ENCODE measurements at places on chromosomes 12 and 14. TPM values are rescaled to one million over a fixed set of nuclear protein-coding genes. Genes with fewer than 3 reads are reported as not detected.

GRCh38 chr12:49279706-49280159, 14.9 kb downstream of the TUBA1C start:
- no peak for DNase-seq

DNA sequence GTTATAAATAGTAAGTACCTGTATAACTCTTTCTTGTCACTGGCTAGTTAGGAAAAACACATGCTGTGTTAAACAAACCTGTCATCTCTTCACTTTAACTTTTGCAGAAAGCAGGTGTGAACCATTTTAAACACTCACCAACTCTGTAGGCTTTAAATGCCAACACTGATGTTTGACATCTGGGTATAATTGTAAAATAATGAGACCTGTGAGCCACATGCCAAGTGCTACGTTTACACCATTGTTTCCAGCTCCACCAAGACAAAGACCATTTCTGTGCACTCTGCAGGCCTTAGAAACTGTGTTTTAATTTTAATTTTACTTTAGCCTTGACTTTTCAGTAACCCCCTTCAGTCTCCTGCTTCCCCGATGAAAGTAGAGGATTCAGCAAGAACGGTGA, 11.0 kb downstream of the TPH2 start:
- no peak for DNase-seq

- no peak for DNase-seq
Measured at GRCh38 chr12:5856692-5857091, 88.4 kb downstream of the ANO2 start.

GRCh38 chr12:69239922-69240630, 707 bp downstream of the CPSF6 start:
- peak; percentile 51 for DNase-seq

DNA sequence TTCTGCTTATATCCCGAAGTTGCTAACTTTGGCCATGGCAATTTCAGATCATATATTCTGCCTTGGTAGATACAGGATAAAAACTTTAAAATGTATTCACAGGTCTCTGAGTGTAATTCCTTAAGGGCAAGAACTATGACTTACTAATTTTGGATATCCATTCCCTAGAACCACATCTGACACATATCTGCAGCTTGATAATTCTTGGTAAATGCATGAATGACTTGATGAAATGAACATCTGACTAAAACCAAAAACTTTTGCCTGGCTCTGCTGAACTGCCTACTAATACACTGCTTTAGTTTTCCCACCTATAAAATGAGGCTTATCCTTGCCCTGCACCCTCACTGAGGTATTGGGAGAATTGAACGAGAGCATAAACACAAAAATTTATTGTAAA, 32.2 kb downstream of the SLC25A21 start:
- DNase-seq: no peak

GRCh38 chr12:130795906-130796305, 43.1 kb downstream of the STX2 start:
- no peak for DNase-seq

- DNase-seq: no peak
Measured at GRCh38 chr12:24695657-24696329, 253.1 kb downstream of the BCAT1 start.

GRCh38 chr12:65689508-65689907, 134.8 kb upstream of the HMGA2 start:
- no peak for DNase-seq

- DNase-seq: no peak
Measured at GRCh38 chr14:96139879-96140278, 64.8 kb upstream of the BDKRB2 start.

DNA sequence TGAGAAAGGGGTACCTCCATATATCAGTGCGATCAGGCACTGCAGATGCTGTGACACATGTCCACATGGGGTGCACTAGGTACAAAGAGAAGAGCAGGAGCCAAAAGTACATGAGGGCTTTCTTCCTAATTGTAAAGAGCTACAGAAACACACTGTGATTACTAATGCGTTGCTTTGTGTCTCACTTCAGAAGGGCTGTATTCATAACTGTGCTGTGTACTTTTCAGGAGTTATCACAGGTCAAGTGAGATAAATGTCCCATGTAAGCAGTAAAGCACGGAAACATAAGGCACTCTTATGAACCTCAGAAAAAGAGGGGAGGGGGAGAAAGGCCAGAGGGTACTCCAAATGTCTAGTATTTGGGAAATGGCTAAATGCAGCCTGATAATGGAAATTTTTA, 10.6 kb downstream of the SPRING1 start:
- no peak for DNase-seq

DNA sequence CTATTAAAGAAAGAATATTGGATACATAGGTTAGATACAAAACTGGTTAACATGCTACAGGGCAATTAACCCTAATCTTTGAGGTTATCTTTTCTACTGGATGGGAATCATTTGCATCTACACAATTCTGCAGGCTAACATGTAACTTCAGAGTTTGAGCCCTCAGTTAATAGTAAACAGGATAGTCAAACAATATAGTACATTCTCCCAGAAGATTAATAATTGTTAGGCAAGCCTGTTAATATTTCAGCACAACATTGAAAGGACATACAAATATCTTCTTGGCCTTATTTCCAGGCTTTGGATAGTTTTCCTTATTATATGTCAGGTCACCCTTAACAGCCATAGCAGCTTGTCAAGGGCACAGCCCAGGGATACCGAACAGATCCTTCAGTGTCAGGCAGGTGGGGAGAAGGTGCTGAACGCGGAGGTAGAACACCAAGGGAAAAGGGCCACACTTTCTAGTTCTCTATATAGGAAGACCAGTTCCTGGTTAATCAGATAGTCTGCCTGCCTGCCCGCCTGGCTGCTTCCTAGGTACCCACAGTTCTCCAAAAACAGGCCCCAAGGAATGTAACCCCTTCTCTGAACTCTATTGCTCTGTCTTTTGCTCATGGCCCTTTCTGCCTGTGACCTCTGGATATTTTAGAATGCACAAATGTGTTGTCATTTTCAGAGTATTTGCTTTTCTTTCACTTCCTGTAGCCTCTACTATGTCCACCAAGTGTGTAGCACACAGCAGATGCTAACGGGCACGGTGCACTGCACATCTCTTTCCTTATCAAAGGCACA, 256.0 kb downstream of the PCNX1 start:
- no peak for DNase-seq

DNA sequence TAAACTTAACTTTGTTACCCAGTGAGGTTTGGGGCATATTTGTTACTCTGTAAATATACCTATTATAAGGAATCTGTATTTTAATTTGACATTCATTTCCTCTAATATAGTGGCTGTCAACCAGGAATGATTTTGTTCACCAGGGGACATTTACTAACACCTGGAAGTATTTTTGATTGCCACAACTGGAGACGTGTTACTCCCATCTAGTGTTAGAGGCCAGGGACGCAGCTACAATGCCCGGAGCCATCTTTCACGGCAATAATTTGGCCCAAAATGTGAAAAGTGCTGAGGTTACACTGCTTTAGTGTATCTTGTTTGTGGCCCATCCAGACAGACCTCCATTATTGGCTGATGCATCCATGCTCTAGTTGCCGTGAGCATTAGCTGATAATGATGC, 881.3 kb upstream of the ATXN7L3B start:
- DNase-seq: no peak

GRCh38 chr12:1518591-1519516, 75.5 kb downstream of the FBXL14 start:
- no peak for DNase-seq

DNA sequence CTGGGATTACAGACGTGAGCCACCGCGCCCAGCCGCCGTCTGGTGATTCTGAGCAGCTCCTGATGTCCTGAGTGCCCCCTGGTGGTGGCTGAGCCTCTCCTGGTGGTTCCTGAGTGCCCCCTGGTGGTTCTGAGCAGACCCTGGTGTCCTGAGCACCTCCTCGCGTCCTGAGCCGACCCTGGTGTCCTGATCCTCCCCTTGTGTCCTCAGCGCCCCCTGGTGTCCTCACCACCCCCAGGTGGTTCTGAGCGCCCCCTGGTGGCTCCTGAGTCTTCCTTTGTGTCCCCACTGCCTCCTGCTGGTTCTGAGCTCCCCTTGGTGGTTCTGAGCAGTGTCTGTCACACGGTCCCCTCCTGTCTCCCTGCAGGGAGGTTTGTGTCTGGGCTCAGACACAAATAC, 1304.9 kb downstream of the TMEM121 start:
- DNase-seq: no peak

- no peak for DNase-seq
Measured at GRCh38 chr14:36367985-36368774, 47.7 kb upstream of the MBIP start.

DNA sequence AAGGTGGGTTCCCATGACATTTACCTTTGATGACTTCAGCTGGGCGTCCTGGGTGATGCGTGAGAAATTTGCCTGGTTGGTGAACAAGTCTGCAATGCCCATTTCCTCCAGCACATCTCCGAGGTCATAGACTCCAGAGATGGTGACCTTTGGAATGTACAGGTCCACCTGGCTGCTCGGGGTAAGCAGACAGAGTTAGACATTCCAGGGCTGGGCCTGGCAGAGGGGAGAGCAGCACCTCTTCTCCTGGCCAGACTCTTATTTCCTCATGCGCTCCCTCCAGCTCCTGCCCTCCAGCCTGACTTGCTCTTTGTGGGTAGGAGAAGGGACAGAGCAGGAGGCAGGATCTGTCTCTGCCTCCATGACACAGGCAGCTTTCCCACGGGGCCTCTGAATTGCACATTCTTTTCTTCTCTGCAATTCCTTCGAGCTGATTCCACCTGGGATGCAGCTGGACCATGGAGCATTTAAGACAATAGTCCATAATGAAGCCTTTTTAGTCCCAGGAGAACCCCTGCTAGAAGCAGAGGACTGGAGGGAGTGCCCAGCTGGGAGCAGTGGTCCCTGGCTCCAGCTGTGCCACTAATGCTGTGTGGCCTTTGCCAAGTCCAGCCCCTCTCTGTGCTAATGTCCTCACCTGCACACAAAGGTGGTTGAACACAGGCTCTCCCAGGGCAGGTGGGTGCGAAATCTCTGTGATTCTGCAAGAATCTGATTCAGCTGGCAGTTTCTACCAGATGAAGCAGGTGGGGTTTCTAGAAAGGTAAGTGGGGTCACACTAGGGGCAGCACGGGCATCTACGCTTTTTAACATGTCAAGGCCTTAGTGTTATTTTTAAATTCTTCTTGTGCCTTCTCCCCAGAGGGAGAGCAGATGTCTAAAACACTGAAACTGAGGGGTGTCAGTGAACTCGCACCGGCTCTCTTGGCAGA, 13.2 kb upstream of the SERPINA10 start:
- no peak for DNase-seq

GRCh38 chr12:32423559-32423958, 24.2 kb downstream of the FGD4 start:
- no peak for DNase-seq

DNA sequence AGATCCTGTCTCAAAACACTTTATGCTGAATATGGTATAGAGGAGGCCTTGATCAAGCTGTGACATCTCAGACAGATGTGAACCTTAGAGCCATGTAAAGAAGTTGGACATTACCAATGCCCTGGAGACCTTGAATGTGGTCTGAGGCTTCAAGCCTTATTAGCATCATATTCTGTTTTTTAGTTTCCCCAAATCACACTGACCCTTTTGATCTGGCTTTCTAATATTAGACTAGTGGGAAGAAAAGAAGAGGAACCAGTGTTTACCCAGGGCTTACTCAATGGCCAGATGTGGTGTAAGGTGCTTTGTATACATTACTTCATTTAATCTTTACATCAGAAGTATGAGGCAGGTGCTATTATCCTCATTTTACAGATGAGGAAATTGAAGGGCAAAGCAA, 10.6 kb upstream of the TBPL2 start:
- DNase-seq: no peak

DNA sequence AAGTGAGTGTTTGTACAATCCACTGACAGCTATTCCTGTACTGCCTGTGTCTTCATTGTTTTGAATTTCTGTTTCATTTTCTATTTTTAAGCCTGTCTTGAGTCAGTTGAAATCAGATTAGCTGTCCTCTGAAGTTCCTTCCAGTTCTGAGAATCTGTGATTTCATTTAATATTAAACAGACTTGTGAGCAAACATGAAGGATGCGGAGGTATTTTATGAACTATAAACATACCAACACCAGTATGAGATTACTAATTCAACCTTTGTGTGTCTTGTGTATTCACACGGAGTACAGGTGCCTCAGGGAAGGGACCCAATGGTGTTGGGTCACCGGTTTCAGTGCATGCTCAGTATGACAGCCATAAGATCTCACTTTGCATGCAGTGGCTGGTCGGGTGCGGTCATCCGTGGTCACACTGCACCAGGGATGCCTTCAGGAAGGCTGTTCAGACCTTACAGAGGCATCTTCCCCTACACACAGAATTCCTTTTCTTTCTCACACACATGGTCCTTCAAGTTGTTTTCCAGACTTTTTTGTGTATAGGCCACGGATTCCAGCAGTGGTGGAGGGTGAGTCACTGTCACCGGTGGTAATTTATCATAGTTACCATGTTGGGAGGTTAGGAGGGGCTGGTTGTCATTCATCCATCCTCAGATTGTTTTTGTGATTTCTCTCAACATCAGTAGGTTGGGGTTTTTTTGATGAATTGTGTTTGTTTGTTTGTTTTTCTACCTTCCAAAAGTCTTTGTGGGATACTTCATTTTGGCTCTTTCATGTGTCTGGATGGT, 103.0 kb upstream of the SFSWAP start:
- DNase-seq: no peak

DNA sequence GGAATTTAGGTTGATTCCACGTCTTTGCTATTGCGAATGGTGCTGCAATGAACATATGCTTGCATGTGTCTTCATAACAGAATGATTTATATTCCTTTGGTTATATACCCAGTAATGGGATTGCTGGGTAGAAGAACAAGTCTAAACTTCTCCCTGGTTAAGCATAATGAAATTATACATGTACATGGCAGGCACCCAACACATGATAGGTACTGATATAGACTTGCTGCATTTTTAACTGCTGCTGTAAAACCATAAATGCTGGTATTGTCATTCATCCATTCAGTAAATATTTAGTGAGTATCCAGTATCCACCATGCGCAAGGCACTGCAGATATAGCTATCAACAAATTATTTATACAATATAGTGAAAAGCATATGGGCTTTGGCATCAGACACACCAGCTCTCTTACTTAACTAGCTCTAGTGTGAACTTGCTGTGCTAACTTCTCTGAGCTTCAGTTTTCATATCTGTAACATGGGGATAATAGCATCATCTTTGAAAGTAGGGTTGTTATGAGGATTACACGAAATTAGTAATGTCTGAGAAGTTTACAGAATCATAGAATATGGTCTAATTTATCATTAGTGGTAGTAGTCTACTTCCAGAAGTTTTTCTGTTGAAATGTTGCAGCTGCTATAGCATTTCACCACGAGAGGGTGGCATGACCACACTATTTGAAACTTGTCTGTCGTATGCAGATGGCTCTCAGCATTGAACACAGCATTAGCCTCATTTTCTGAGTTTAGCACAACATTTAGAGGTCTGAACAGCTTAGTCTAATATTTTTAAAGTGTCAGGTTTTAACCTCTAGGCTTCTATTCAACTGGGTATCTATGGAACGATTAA, 32.0 kb upstream of the SEL1L start:
- no peak for DNase-seq

Gene KIF26A
- total RNA-seq: 6.1 TPM

Gene DBX2
- total RNA-seq: 0.73 TPM

Gene SERPINA10
- not detected for total RNA-seq

Gene GPRC5A
- 26.2 TPM for total RNA-seq

Gene ALDH2
- total RNA-seq: 66.9 TPM

Gene LBHD2
- total RNA-seq: not detected

Gene GLIPR1L1
- not detected for total RNA-seq
